ENCODE measurements at places on chromosomes 6 and 20.

GRCh38 chr6:85496009-85496579, 46.2 kb downstream of the NT5E start:
- H3K27me3 ChIP-seq = no peaks in the 10 kb centered on the region
- no peak for DNase-seq
- H3K4me3 ChIP-seq = no peak overlapping the region
- no peak overlapping the region for H3K27ac ChIP-seq

DNA sequence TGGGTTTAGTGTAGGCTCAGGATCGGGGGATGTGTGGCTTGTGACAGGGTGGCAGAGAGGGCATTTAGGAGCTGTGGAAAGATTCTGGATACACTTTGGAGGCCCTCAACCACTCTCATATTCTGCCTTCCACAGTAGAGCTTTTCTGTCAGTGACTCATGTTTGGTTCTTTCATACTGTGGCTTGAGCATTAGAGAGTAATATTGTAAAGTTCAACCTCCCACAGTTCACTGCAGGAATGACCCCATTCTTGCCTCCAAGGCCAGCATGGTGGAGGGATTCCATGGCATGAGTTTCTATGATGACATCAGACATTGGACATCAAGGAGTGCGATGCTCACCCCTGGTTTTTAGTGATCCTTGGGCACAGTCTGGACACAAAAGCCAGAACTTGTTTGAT, 50.9 kb downstream of the DTD1 start:
- DNase-seq = peak; percentile 26
- H3K4me3 ChIP-seq = no peak overlapping the region
- H3K4me1 ChIP-seq = no peaks in the 10 kb centered on the region
- no peaks in the 10 kb centered on the region for H3K27me3 ChIP-seq

DNA sequence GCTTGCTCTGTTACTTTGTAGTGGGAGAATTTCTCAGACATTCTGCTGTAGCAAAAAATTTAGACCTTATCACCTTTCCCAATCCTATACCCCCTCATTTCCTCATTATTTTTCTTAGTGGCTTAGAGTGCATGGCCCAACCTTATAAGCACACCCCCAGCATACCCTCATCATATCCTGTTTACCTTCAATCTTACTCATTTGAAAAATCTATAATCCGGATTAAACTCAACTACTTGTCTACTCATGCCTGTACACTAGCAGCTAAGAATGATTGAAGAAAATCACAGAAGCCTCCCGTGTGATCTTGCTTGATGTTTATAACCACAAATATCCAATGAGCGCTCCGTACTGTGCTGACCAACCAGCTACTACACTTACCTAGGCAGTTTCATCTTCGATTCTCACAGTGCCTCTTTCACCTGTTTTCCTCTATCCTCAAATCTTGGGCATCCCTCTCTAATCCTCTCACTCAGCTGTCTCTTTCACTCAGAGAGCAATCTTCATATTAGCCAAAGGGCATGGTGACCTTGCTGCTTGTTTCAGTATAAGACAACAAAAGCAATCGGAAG, 36.6 kb downstream of the AIG1 start:
- H3K4me1 ChIP-seq = no peaks in the 10 kb centered on the region
- peak; percentile 37 for DNase-seq
- no peaks in the 10 kb centered on the region for H3K36me3 ChIP-seq
- no peak overlapping the region for H3K4me3 ChIP-seq

- no peaks in the 10 kb centered on the region for H3K36me3 ChIP-seq
- no peak overlapping the region for H3K27ac ChIP-seq
- no peaks in the 10 kb centered on the region for H3K4me1 ChIP-seq
- H3K27me3 ChIP-seq = peaks cover 48% of the 10 kb centered on the region
These were observed 661 bp upstream of the PPP1R14C start for GRCh38 chr6:150142097-150142669.

DNA sequence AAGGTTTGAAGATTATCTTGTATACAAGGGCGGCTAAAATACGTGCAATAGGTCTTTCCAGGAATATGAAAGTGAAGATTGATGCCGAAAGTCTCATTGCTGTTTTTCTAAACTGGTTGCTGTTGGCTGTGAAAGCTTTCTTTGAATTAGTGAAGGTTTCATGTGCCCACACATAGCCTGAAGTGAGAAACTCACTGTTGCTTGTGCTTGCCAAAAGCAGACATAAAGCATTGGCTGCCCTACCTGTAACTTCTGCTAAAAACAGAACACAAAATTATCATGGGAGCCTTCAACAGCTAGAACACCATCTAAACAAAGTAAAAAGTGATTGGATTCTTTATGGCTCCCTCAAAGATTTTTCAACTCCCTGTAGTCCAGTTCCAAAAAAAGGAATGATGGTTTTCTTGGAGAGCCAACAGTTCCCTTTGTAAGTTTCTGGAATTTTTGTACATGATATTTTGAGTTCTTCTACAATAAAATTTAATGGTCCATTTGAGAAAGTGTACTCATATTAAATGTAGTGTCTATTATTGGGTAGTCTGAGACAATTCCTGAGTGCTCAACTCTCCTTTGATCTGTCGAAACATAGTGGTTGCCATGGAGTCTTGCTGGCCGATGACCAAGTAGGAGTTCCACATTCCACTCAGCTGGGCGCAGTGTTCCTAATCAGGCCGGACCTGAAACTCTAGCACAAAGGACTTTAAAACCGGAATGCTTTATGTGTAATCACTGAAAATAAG, 68.5 kb downstream of the PLEKHG1 start:
- H3K27me3 ChIP-seq = no peaks in the 10 kb centered on the region
- H3K4me1 ChIP-seq = peaks cover 2% of the 10 kb centered on the region
- H3K36me3 ChIP-seq = no peaks in the 10 kb centered on the region
- peak; percentile 58 for DNase-seq
- H3K27ac ChIP-seq = no peak overlapping the region
- H3K4me3 ChIP-seq = no peak overlapping the region

DNA sequence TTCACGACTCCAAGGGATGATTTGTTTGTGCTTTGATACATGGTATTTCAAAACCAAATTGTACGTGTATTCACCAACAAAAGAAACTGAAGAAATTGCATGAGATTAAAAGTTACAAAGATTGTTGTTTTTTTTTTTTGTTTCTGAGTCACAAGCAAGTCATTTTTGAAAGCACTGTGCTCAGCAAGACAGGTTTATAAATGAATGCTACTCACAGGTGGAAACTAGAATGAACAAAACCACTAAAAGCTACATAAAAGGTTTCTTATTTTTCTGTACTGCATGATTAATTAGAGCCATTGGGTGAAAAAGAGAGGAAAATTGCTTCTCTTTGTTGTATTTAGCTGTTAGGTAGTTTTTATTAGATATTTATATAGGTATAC, 90.2 kb upstream of the RIPOR2 start:
- H3K27ac ChIP-seq = no peak overlapping the region
- H3K27me3 ChIP-seq = no peaks in the 10 kb centered on the region
- DNase-seq = peak; percentile 22
- no peaks in the 10 kb centered on the region for H3K36me3 ChIP-seq

DNA sequence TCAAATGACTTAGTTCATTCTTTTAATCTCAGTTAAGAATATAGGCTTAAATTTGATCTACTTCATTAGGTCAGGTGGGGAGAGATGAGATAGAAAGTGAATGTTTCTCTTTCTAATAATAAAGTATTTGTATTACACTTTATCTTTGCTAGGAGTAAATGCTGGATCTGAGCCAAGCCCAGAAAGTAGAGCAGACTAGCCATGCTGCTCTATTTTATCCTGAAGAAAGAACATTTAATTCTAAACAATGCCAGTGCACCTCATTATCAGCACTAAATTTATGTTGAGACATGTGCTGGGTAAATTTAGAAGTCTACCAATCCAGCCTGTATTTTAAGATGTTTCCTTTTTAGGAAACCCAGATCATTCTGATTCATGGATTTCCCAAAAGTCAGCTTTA, 43.5 kb downstream of the AKIRIN2 start:
- no peak overlapping the region for H3K27ac ChIP-seq
- H3K27me3 ChIP-seq = no peaks in the 10 kb centered on the region
- peaks cover 14% of the 10 kb centered on the region for H3K4me1 ChIP-seq
- DNase-seq = no peak
- H3K36me3 ChIP-seq = peaks cover 3% of the 10 kb centered on the region

- H3K4me1 ChIP-seq = peaks cover 3% of the 10 kb centered on the region
- no peaks in the 10 kb centered on the region for H3K36me3 ChIP-seq
- peak within 1 kb of the TSS; percentile 68 for H3K4me3 ChIP-seq
- H3K27me3 ChIP-seq = peaks cover 6% of the 10 kb centered on the region
- peak within 1 kb of the TSS; percentile 33 for H3K27ac ChIP-seq
These were observed at the start of gene SAMD5 for GRCh38 chr6:147508042-147508865. SAMD5 (plus strand) TSS chr6:147508690; CDS start chr6:147508929, 239 bp downstream.

DNA sequence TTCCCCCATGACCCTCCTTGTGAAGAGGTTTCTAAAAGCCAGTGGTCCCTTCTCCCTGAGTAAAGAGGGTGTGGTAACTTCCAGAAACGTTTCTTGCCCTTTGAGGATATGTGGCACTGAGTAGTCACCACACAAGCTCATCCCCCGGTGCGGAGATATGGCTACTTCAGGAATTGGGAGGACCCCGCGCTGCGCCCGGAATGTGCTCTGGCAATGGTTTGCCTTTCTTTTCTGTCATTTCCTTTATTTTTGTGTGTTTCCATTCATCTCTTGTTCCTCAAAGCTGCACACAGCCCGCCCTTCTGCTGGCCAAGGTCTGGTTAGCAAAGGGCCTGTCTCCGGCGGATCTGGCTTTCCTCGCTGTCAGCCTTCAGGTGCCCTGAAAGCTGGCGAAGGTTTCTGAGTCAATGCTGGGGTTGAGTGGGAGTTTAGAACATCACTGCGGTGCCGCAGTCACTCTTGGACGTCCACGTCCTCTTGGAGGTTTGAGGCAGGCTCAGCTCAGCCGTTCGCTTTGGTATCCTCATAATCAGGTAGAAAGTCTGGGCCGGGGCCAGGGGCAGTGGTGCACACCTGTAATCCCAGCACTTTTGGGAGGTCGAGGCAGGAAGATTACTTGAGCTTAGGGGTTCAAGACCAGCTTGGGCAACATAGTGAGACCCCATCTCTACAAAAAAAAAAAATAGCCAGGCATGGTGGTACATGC, 67.2 kb downstream of the TCP11 start:
- no peaks in the 10 kb centered on the region for H3K27me3 ChIP-seq
- no peak overlapping the region for H3K27ac ChIP-seq
- peaks cover 3% of the 10 kb centered on the region for H3K36me3 ChIP-seq
- no peak overlapping the region for H3K4me3 ChIP-seq

- H3K36me3 ChIP-seq = no peaks in the 10 kb centered on the region
- H3K27ac ChIP-seq = peak overlapping the region; percentile 46
- peaks cover 12% of the 10 kb centered on the region for H3K4me1 ChIP-seq
- H3K27me3 ChIP-seq = no peaks in the 10 kb centered on the region
- peak; percentile 97 for DNase-seq
These were observed 36.4 kb downstream of the MYLK4 start for GRCh38 chr6:2714111-2714895.
